ENCODE measurements at places on chromosomes 12 and 14. TPM values are rescaled to one million over a fixed set of nuclear protein-coding genes. Genes with fewer than 3 reads are reported as not detected.

KRT83 gene
- total RNA-seq = not detected

SIX1 gene
- 2.8 TPM for total RNA-seq

FOXA1 gene
- under 0.01 TPM for total RNA-seq

OTOGL gene
- total RNA-seq = 0.36 TPM
